Activated CD4-positive, CD25-positive, alpha-beta regulatory T cell treated with anti-CD3 and anti-CD28 coated beads, Interleukin-2, amount 50 U/mL, for 24 hours (primary cell): ENCODE measurements at places on chromosomes 7 and 10.

DNA sequence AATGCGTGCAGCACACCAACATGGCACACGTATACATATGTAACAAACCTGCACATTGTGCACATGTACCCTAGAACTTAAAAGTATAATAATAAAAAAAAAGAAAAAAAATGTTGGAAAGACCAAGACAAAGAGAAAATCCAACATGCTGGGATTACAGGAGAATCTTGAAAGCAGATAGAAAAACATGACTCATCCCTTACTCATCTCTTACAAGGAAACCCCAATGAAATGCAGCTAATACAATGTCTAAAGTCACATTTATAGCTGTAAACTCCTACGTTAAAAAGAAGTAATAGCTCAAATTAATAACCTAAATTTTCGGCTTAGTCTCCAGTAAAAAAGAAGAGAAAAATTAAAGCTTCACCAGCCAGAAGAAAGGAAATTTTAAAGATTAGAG is 47.5 kb upstream of the DGKB start:
- ATAC-seq: no peak

DNA sequence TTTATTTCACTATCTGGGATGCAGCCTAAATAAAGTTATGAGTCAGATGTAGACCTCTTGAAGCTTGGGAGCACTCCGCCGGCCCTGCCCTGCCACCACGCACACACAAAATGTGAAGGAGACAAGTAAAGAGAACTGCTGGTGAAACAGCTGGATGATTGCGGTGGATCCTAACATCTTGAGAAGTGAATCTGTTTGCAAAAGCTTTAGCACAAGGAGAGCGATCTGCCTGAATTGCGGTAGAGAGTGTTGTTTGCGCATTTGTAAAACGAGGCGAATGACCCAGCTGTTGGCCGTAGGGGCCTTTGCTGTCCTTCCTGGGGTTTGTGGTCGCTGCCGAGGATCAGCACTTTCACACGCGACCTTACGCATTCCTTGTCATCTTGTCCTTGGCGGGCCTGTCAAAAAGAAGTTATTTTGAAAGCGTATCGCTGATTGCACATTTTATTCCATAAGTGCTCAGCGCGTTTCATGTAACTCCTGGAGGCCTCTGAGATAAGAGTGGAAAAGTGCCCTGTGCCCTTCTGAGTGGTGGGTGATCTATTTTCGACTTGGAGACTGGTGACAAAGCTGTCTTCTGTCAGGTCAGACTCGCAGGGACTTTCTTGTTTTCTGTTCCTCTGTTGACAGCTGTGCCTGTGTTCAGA is 40.8 kb downstream of the RBM20 start:
- no peak for ATAC-seq

- ATAC-seq: no peak
These were observed 322.3 kb downstream of the GLRX3 start for GRCh38 chr10:130458509-130458908.

DNA sequence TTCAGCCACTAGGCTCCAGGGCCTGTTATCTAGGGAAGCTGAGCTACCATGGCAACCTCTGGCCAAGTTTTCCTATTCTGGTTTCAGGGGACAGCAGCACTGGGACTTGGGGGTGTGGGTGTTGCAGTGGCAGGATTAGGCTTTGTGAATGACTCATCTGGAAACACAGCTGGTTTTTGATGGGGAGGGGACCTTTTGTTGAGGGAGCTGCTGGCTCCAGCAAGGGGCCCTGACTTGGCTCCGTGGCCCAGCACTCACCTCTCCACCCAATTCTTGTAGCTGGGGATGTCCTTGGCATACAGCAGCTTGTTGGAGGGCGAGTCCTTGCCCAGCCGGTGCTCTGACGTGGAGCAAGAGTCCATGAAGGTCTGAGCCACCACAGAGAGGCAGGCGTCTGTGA is 435.9 kb downstream of the PLXNA4 start:
- no peak for ATAC-seq

DNA sequence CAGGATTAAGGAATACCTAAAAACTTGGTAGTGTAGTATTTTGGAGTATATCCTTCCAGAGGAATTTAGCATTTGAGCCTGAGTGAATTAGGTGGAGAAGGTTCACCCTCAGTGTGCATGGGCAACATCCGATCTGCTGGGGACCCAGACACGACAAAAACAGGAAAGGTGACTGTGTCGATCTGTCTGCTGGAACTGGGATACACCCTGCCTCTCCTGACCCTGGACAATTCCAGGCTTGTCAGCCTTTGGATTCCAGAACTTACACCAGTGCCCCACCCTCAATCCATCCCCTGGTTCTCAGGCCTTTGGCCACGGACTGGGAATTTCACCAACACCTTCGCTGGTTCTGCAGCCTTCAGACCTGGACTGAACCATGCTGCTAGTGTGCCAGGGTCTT is 41.9 kb downstream of the PTPRE start:
- no peak for ATAC-seq

DNA sequence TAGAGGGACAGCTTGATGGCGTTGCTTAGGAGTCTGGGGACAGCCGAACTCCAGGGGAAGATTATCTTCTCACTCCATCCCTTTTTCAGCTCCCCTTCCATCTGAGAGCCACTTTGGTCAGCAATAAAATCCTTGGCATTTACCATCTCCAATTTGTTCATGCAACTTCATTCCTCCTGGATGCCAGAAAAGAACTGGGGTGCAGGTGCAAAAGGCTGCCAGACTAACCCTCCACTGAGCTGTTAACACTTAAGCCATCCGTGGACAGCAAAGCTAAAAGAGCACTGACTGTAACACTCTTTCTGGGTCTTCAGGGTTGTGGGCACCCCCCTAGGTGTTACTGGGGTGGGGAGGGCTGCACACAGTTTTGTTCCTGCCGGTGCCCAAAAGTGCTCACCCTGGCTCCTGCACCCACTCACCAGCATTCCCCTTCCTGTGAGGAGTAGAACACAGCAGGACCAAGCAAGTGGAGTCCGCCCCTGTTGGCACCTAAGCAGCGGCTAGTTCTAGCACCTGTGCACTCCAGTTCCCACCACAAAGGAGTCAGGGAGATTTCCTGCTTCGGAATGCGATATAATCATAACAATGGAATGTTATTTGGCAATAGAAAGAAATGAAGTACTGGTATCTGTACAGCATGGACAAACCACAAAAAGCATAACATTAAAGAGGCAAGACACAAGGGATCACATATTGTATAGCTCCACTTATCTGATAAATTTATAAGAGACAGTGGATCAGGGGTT is 95.1 kb downstream of the NPY start:
- ATAC-seq: no peak

- ATAC-seq: no peak
These were observed 134.6 kb downstream of the SEMA3A start for GRCh38 chr7:84060000-84060399.

DNA sequence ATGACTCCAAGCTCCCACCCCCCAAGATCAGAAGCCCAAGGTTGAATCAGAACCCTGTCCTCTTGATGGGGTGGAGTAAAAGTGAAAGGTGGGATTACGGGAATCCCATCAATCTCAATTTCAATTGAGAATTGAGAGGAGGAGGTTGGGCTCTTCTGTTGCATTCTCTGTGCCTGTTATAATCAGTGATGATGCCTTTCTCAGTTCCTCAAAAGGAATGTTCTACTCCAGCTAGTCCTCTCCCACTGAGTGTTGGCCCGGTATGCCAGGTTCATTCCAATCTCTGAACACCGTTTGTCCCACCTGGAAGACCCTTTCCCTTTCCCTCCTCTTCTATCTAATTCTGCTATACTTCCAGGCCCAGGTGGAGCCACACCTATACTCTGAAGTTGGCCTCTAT is 17.2 kb upstream of the XPNPEP1 start:
- no peak for ATAC-seq

DNA sequence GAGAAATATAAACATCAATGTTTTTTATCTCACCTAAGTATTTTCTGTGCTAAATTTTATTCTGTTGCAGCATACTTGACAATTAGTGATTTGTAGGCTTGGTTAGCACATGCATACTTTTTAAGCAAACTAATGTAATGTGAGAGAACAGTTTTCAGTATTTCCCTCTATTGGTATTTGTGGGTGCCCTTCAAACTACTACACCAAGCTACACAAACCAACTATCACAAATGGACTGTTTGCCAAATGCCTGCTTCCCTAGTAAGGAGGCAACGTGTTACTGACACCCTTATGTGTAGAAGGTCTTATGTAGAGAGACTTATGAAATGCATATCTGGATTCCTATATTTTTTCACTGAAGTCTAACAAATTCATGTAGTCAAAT is 98.4 kb upstream of the FZD1 start:
- no peak for ATAC-seq

- ATAC-seq: peak; percentile 88
These were observed at the start of gene BLOC1S2 for GRCh38 chr10:100286051-100287033. Gene BLOC1S2, minus strand, starts transcription at chr10:100286680. Its CDS starts 21 bp downstream, at chr10:100286659.

GRCh38 chr7:18102576-18102975 is 74.9 kb upstream of the PRPS1L1 start:
- ATAC-seq: no peak

DNA sequence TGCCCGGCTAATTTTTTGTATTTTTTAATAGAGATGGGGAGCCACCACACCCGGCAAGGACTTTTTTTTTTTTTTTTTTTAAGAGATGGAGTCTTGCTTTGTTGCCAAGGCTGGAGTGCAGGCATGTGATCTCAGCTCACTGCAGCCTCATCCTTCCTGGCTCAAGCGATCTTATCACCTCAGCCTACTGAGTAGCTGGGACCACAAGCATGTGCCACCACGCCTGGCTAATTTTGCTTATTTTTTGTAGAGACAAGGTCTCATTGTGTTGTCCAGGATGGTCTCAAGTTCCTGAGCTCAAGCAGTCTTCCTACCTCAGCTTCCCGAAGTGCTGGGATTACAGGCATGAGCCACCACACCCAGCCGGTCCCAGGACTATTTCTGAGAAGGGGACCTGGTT is 9.3 kb upstream of the MCU start:
- ATAC-seq: no peak

DNA sequence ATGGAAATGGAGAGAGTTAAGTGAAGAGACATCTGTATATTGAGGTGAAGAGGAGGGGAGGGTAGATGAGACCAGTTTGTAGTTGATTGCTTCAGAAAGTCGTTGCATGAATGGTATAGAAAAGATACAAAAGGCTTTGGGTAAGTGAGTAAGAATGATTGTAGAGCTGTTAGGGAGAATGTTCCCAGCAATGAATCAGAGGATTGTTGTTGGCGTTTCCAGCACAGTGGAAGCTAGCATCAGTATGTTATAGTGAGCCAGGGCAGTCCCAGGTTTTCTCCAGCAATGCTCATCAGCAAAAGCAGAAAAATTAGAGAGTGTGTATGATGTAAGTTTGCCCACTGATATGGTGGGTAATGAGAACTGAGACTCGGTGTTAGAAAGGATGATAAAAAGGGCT is 15.4 kb upstream of the CDK6 start:
- ATAC-seq: peak; percentile 18

GRCh38 chr10:95562341-95562965 is 1.3 kb upstream of the SORBS1 start:
- ATAC-seq: no peak

- ATAC-seq: peak; percentile 84
These were observed 103.0 kb upstream of the KLF6 start for GRCh38 chr10:3887885-3888476.
